ENCODE measurements at places on chromosomes 6 and 20.

- DNase-seq = no peak
These were observed 34.2 kb downstream of the FKBP1C start for GRCh38 chr6:63245420-63245819.

GRCh38 chr6:130754786-130755367 is 72.3 kb upstream of the SMLR1 start:
- DNase-seq = no peak

GRCh38 chr6:28258877-28259777 is at the start of gene NKAPL:
TSS of gene NKAPL (plus strand) at chr6:28259297. CDS start at chr6:28259372, 75 bp downstream.
- DNase-seq = peak; percentile 52

GRCh38 chr6:29671026-29671425 is 9.9 kb downstream of the ZFP57 start:
- no peak for DNase-seq

- no peak for DNase-seq
These were observed at the start of gene ARHGAP40 for GRCh38 chr20:38601216-38602184. TSS of gene ARHGAP40 (plus strand) at chr20:38601809.

DNA sequence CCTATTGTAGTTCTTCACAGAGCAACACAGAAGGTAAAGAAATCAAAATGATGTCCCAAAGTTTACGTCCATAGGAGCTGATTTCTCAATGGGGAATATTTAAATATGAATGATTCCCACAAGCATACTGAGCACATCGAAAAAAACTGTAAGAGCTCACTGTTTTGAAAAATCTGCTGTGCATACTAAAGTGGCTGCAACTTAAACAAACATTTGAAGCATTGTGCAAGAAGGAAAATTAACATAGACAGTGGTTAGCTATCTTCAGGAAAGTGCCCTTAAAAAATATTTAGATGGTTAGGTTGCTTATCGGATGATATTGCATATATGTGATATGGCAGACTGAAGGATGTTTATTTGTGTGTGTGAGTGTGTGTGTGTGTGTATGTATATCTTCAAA is 747.6 kb downstream of the RFPL4B start:
- peak; percentile 91 for DNase-seq

GRCh38 chr6:47016261-47016660 is 25.9 kb downstream of the ADGRF1 start:
- no peak for DNase-seq

GRCh38 chr6:110557199-110557598 is 80.8 kb upstream of the SLC22A16 start:
- DNase-seq = no peak

GRCh38 chr6:38985839-38986238 is 62.7 kb upstream of the GLP1R start:
- DNase-seq = no peak

DNA sequence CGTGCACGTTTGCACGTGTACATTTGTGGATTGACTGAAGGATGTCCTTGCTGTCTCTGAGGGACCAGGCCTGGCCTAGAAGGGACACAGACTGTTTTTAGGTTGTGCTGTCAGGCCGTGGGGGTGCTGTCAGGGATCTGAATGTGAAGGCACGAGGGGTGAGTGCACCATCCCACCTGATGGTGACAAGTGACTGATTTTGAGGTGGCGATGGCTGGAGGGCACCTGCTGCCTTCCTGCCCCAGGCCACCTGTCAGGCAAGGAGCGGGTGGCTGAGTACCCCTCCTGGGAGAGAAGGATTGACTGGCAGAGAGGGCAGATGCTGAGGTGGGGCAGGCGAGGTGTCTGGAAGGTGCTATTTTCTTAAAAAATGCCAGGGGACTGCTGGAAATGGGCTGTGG is 1.2 kb downstream of the RAB44 start:
- no peak for DNase-seq

Measured in fibroblast of villous mesenchyme (primary cell).